ENCODE measurements at places on chromosomes 2 and 18.

DNA sequence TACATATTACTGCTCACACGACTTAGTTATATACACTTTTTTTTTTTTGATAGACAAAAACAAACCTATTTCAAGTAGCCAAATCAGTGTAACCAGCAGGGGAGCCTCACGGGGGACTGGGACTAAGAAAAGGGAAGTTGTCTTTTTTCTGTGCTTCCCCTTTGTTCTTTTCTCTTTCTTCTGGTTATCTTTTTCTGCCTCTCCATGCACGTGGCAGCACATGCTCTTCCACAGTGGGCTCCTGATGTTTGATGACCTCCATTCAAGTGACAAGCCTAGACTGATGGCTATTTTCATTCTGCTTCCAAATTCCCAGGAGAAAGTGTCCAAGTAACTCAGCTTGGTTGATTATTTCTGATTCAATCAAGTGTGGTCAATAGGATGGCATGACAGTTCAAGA lies 98.2 kb upstream of the STK39 start:
- DNase-seq: no peak

DNA sequence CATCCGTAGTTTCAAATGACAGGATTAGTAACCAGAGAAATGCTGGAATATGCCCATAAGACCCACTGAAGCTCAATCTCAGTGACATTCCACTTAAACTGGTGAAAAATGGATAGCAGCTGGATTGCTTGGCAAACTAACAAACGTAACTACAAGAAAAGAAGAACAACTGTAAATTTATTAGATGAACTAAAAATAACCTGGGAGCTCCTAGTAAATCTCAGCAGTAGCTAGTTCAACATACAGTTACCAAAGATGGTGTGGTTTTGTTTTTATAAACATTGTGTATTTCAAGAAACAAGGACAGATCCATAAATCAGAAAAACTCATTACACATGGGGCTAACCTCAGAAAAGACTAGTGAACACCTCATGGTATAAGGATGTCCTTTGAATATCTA lies 531.9 kb downstream of the XIRP2 start:
- DNase-seq: no peak

- DNase-seq: peak; percentile 70
These were observed 1074.2 kb upstream of the ZEB2 start for GRCh38 chr2:145593991-145594614.

GRCh38 chr2:204670124-204670523 lies 124.8 kb downstream of the PARD3B start:
- no peak for DNase-seq

DNA sequence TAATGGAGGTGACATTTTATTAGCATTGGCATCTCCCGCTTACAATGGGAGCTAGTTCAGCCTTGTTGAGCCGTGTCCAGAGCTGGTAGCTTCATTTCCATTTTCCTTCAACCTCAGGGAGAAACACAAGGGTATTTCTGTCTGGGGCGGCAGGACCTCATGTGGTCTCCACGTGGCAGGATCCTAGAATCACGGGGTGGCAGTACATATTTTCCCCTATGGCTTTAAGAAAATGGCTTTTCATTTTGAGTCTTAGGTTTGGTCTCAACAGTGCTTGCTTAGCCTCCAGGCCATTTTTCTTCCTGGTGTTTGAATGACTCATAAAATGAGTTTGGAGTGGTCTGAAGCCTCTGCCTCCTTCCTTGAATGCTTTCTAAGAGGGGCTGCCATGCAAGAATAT lies 20.3 kb downstream of the CABLES1 start:
- no peak for DNase-seq

DNA sequence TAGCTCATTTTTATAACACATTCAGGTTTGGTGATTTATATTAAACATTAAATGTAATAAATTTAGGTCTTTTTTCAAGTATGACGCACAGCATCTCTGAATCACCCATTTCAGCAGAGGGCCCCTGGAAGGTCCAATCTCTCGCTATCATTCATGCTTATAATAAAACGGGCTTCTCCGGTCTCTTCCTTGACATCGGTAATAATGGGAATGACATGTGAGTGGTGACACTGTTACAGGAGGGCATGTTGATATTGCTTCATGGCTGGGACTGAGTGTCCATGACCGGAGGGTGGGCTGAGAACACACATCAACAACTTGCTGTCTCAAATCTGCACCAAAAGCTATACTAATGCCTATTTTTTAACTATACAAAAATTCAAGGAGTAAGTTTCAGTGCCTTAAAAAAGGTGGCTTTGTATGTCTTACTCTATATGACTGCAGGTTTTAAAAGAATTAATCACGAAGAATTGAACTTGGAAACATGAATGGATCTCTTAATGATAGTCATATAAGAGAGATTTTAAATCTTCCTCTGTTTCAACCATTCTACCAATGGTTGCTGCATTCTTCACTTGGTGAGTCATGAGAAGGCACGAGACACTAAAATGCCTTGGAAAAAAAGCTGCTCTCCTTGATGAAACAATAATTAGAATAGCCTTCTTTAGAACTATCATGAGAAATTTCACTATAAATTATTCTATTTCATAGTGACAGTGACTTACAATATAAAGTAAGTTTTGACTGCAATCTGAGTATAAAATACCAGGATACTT lies 101.9 kb upstream of the NRP2 start:
- DNase-seq: no peak

DNA sequence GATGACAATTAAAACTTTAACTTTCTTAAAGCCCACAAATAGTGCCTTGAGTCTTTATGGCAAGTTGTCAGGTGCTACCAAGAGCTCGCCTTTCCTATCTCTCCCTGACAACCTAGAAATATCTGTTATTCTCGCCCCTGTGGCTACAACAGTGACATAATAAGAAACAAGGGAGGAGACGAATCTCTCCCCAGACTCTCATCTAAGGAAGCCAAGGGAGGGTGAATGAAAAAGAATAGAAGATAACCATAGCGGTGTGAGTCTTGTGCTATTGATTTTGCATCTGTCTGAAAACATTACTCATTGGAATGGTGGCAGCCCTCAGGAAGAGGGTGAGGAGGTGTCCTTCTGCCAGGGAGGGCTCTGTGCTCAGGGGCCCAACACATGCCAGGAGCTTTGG lies 114.3 kb downstream of the ALK start:
- no peak for DNase-seq

- no peak for DNase-seq
These were observed 7.3 kb upstream of the SLC39A10 start for GRCh38 chr2:195649629-195650190.

DNA sequence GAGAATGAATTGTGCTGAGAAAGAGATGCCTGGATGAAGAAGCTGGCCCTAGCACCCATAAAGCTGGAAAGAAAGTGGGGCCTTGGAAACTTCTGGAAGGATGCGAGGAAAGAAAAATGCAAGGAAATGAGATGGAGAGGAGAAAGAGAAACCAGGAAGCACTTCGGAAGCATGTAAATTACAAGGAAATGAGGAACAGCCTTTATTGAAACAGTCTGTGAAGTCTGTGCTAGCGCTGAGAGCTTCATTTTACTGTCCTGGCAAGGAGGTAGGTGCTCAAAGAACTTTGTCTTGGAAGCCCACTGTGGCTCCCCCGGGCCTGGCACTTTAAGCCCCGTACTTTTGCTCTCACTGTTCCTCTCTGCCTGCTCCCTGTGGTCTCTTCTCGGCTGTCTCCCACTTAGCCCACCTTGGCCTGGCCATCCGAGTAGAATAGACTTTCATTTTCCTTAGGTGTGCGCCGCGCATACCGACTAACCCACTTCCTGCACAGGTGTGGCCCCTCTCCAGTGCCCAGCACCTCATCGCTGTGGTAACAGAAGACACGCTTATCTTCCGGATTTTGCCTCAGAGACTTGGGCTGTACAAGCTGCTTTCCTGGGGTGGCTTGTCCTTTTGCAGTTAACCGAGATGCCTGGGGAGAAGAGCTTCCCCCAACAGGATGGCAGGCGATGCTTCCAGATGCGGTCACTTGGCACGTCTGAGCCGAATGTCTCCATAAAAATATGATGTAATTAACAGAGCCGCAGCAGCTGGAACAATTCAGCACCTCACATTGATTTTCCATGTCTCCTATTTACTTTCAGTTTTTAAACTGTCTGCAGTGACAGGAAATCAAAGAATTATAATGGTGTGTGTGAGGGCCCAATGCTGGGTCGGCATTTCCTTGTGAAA lies 199.6 kb downstream of the HRH4 start:
- no peak for DNase-seq
